NCI-H1417 treated with DMSO at 0.1 percent for 48 hours (cell line): ENCODE measurements at places on chromosomes 2 and 18.

DNA sequence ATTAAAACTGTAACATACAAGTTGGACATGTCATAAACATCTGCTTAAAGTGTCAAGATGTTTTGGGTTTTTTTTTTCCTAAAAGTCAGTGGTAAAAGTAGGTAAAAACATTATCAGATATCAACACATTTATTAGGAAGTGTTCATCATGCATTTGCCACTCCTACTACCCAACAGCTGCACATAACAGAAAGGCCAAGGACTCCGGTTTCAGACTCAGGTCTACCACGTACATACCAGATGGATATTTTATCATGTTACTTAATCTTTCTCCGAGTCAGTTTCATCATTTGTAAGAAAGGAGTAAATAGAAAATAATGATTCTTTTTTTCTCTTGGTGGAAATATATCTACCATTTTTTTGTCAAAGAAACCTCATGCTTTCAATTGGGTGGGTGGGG lies 192.3 kb downstream of the UBE2E3 start:
- no peak for DNase-seq

- no peak for DNase-seq
Observed at GRCh38 chr2:109372614-109373013, 241.2 kb downstream of the SEPTIN10 start.

- DNase-seq, result no peak
Observed at GRCh38 chr18:78774741-78775141, 204.9 kb upstream of the SALL3 start.

GRCh38 chr2:143455317-143455716 lies 326.1 kb downstream of the ARHGAP15 start:
- DNase-seq, result no peak

DNA sequence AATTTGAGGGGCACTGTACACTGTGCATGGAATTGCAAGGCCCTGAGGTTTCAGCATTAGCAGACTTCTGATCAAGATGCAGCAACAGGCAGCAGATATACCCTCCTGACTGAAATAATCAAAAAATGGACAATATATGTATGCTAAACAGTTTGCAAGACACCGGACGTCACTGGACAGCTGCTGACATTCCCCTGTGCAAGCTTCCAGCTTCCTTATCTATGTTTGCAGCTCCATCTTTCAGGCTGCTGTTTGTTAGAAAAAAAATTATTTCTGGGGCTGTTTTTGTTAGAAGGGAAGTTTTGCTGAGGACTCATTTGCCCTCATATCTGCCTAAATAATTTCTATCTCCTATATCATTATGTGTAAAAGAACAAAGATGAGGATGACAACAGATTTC lies 179.5 kb upstream of the BCL2L11 start:
- DNase-seq, result no peak

DNA sequence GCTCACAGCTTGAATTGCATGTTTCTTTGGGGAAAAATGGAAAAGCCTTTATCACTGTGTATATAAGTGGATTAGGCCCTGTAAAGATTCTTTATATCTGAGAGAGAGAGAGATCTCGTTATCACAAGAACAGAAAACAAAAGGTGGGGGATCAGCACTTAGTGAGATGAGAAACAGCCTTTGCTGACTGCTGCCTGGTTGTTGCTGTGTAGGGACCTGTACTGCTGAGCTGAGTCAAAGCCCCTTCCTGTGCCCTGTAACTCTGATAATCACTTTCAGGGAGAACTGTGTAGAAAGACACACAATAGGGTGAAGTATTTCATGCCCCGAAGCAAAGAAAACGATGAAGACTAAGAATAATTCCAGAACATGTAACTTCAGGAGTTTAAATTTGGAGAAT lies 30.6 kb upstream of the FAM237A start:
- DNase-seq, result no peak

DNA sequence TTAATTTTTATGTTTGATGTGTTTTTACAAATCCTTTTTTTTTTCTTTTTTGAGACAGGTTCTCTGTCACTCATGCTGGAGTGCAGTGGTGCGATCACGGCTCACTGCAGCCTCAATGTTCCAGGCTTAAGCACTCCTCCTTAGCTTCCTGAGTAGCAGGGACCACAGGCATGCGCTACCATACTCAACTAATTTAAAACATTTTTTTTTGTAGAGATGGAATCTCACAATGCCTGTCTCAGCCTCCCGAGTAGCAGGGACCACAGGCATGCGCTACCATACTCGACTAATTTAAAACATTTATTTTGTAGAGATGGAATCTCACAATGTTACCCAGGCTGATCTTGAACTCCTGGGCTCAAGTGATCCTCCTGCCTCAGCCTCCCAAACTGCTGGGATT lies 3.2 kb downstream of the NOTO start:
- no peak for DNase-seq

DNA sequence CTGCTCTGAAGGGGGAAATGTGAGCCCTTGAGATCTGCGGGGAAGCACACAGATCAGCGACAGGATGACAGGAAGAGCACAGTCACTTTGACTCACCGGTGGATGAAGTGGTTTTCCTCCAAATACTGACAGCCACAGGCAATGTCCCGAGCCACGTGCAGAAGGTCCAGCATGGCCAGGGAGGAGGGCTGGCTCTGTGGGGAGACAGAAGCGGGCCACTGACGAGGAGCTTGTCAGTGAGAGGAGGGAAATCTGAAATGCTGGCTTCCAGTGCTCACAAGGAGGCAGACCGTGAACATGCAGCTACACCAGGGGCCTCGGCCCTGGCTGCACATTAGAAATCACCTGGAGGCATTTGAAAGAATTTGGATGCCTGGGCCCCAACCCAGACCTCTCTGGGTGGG lies 98.7 kb downstream of the CLIP4 start:
- DNase-seq, result no peak

- DNase-seq, result no peak
Observed at GRCh38 chr2:209070262-209070661, 353.6 kb upstream of the MAP2 start.

DNA sequence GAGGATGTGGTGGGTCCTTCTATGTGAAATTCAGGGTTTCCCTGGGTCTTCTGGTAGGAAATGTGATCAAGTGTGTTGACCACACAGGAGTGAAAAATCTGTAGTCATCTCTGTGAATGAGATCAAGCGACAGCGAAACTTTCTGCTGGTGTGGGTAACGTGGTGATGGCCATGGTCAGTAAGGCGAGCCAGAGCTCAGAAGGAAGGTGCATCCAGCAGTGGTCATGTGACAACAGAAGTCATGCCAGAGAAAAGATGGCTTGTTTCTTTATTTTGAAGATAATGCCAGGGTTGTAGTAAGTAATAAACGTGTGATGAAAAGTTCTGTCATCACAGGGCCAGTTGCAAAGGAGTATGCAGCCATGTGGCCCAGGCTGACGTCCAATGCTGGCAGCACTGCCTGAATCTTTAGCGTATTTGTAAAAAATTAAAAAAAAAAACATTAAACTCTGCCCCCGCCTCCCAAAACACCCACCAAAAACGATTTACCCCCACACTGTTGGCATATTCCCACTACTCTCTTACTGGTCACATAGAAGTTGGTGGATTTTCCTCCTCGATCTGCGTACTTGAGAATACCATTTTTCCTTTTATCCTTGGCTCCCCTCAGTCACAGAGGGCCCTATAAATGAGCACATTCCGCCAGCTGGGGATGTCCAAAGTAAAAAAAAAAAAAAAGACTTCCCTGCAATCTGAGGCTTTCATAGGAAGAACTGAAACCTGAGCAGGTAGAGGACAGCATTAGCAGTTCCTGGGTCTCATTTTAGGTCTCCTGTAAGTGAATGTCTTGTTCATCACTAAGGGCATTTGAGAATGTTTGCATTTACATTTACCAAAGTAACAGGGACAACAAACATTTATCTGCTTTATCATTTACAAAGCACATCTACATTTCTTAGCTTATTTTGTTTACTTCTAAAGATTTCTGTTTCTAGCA lies 70.6 kb downstream of the SLC4A3 start:
- no peak for DNase-seq

DNA sequence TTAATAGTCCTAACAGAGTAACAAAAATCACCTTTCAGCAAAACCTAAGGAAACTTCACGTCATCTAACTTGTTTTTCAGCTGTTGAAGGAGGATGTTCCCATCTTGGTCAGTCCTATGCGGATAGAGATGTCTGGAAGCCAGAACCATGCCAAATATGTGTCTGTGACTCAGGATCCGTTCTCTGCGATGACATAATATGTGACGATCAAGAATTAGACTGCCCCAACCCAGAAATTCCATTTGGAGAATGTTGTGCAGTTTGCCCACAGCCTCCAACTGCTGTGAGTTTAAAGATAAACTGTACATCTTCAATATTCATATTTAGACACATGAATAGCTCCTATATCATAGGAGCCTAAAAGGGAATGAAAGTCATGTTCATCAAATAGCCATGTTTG lies 10.5 kb downstream of the COL3A1 start:
- no peak for DNase-seq

GRCh38 chr2:535222-535621 lies 142.0 kb downstream of the TMEM18 start:
- DNase-seq, result no peak

DNA sequence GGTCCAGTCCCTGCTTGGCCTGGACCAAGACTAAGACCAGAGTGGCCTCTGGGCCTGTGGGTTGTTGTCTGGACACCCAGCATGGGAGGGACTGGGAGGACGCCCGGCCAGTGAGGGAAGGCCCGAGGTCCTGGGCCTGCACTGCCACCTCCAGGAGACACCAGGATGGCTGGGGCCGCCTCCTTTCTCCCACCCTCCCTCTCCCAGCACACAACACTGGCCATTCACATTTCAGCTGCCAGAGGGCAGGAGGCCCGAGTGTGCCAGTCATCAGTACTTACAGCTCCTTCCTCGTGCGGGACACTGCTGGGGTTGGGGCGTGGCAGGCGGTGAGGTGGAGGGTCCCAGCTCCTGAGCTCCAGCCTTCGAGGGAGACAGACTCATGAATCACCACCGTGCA lies 133.5 kb downstream of the ASB1 start:
- no peak for DNase-seq

DNA sequence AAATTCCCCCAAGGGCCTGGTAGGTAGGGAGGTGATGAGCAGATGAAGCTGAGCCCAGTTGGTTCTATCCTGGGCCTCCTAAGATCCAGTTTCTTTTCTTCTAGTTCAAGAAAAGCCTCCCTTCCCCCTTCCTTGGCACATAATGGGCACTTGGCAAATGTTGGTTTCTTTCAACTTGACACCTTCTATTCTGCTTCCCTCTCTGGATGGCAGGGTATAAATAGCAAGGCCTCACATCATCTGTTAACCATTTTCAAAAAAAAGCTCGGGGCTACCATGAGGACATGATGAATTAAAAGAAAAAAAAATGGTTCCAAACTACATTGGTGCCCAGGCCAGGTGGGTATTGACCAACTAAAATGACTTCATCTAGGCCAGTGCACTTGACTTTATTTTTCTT lies 29.9 kb downstream of the CTAGE1 start:
- DNase-seq, result no peak

DNA sequence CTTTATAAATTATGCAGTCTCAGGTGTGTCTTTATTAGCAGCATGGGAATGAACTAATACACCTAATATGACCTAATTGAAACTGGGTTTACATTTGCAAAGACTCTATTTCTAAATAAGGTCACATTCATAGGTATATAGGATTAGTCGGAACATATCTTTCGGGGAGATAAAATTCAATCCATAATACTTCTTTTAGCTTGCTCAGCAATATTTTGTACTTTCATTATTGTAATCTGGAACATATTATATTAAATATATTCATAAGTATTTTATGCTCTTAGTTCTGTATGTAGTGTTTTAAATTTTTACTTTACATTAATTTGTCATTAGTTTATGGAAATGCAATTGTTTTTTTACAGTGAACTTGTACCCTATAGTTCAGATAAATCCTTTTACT lies 927.7 kb downstream of the CCDC85A start:
- no peak for DNase-seq

DNA sequence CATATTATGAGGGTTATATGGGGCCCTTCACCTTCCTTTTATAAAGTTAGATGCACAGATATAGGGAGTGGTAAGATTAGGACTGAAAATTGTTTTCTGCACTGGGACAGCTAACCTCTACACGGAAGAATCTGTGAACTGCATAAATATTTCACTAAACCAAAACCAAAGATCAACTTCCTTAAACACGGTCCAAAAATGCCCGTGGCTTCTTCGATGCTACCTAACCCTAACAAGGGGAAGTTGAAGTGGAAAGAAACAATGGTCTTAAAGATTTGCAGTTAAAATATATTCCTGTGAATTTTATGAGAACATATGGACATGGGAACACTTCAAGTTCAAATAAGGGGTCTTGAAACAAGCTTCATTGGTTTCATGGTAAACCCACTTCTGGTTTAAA lies 33.3 kb upstream of the PAX3 start:
- DNase-seq, result no peak

DNA sequence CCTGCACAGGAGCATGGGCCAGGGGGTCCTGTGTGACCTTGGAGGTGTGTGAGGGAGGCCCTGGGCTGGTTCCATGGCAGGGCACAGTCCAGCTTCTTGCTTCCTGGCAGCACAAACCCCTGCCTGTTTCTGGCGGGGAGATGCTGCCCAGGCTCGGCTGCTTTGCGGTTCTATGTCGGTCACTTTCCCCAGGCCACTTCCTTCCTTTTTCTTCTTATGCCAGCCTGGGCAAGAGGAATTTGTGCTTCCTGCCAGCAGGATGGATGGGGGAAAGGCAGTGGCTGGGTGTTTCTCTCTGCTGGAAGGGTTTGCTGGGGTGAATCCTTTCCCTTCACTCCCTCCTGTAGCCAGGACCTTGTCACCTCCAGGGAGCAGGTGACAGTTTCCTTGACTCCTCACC lies 24.3 kb downstream of the ASAP2 start:
- no peak for DNase-seq

DNA sequence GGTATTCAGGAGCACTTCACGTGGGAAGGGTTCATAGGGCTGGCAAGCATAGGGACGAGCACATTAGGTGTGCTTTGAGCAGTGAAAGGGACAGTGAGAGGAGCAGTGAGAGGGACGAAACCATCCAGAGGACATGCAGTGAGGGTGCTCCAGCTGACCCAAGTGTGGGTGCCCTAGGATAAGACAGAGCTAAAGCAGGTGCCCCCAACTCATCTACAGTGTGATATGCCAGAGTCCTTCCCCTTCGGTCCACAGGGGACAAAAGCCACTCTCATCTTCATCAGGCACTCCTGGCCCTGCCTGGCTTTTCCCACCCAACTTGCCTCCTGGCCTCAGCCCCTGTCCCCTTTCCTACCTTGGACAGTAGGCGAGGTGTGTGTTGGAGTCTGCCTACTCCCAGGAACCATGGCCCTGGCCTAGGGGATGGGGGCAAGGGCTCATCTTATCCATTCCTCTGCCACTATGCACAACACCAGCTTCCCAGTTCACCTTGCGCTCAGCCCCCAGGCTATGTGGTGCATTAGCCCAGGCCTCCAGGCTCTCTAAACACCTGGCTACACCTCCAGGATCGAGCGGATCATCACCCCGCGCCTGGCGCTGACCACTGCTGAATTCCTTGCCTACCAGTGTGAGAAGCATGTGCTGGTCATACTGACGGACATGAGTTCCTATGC lies 16.1 kb upstream of the ANKRD53 start:
- DNase-seq, result no peak

GRCh38 chr2:104914509-104914908 lies 60.6 kb downstream of the POU3F3 start:
- no peak for DNase-seq

DNA sequence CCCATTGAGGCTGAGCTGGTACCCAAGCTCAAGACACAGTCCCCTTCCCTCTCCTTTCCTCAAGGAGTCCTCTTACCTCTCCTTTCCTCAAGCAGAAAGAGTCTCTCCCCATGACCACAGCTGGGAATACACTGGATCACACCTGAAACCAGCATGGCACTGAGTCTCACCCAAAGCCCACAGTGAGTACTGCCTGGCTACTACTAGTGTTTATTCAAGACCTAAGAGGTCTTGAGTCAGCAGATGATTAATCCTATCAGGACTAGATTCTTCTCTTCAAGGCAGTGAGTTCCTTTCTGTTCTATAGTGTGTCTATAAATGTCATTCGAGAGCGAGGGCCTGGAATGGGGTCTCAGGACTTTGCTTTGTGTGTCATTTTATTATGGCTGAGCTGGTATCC lies 111.4 kb downstream of the METTL4 start:
- no peak for DNase-seq
